NCI-H1092 (cell line): ENCODE measurements at places on chromosomes 3 and 15.

DNA sequence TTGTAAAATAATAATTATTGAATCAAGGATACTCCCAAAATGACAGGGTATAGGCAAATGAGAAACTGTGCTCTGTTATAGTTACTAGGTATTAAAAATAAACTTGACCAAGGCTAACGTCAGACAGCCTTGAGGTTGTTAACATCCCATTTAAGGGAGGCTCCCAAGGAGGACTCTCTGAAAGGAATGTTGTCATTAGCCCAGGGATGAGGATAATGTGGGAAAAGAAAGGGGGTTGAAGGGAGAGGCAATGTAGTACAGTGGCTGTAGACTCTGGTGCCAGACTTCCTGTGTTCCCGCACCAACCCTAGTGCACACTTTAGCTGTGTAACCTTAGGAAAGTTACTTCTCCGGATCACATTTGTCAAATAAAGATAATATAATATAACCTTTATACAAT lies 47.0 kb upstream of the RARB start:
- no peak for DNase-seq

DNA sequence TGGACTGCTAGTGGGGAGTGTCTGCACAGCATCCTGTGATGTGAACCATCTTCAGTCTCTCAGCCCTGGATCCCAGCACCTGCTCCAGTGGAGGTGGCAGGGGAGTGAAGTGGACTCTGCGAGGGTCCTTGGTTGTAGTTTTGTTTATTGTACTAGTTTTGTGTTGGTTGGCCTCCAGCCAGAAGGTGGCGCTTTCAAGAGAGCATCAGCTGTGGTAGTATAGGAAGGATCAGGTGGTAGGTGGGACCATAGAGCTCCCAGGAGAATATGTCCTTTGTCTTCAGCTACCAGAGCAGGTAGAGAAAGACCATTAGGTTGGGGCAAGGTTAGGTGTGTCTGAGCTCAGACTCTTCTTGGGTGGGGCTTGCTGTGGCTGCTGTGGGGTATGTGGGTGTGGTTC lies 20.9 kb downstream of the NEK11 start:
- DNase-seq = no peak

GRCh38 chr3:117518364-117518763 lies 808.8 kb downstream of the TUSC7 start:
- DNase-seq = no peak

- no peak for DNase-seq
These were observed 34.5 kb downstream of the FANCI start for GRCh38 chr15:89278307-89278706.

- no peak for DNase-seq
These were observed 4.3 kb downstream of the PCBP4 start for GRCh38 chr3:51962854-51963530.

DNA sequence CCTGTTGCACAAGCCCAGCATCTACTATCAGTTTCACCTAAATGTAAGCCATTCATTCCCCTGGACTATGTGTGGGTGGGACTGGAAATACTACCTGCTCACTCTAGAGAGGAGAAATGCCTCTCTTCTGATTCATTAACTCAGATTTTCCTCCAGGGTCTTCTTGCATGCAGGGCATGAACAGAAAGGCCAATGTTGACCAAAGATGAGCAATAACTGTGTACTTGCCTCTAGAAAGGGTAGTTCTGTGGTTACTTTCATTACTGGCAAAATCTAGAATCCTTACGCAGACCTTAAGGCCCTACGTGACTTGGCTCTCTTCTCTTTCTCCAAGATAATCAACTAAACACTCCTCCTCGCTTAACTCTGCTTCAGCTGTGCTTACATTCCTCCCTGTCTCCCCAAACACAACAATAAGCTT lies 81.4 kb upstream of the PSMD6 start:
- DNase-seq = no peak

DNA sequence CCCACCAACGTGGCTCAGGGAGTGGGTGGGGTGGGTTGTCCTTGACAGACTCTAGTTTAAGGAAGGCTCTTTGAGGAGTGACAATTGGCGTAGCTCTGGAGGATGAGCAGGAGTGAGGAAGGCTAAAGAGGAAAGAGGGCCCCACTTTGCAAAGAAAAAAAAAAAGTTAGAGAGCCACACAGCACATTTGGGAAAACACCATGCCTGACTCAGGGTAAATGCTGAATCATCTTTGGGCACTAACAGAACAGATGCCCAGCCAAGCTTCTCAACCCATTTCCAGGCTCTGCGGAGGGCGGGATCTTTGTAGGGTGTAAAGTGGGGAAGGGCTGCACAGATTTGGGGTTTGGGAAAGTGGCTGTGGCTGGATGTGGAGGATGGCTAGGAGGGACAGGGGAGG lies 179.1 kb upstream of the RGMA start:
- DNase-seq = no peak

DNA sequence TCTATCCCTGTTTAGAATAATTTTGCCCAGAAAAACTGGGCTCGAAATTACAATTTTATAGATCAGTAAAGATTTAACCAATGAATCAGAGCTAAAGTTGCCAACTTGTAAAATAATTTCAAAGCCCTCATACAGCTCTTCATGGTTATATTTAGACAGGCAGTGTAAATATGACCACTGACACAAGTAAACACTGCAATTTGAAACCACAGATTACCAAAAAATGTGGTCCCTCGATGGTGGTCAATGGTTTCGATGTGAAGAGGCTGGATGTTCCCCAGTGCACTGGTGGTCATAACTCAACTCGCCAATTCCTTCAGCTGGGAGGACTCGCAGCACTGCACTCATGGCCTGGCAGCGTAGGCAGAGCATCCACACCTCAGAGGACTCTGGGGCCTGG lies 28.6 kb downstream of the LRTM1 start:
- DNase-seq = no peak

- no peak for DNase-seq
These were observed 67.8 kb downstream of the AAGAB start for GRCh38 chr15:67186688-67187087.

DNA sequence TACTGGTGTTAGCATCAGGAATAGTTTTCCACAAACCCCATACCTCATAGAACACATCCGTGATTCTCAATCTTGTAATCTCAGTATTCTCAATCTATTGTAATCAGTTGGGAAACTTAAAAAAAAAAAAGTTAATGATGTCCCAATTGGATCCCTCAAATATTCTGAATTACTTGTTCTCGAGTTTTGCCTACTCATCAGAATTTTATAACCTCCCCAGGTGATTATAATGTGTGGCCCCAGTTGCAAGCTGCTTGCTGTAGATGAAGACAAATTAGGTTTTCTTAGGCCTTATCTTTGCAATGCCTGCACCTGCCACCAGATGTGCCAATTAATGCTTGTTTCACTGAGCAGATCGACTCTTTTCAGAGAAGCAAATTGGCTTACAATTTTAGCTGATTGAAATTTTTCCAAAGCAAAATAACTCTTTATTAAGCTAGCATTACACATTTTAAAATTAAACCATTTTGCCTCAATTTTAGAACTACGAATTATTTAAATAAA lies 19.0 kb upstream of the DIPK2A start:
- no peak for DNase-seq

DNA sequence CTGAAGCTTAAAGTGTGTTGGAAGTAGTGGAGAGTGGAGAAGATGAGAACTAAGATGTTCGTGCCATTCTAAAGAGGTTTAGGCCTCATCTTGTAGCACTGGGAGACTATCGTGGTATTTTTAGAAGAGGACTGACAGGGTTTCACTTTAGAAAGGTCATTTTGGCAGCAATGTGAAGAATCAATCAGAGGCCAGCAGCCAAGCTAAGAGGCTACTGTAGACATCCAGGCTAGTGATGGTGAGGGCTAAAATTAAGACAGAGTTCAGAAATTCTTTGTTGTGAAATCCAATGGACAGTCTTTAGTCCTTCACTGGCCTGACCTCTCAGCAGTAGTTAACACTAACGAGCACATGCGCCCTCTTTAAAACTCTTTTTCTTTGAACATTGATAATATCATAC lies 288.2 kb downstream of the TBL1XR1 start:
- no peak for DNase-seq

DNA sequence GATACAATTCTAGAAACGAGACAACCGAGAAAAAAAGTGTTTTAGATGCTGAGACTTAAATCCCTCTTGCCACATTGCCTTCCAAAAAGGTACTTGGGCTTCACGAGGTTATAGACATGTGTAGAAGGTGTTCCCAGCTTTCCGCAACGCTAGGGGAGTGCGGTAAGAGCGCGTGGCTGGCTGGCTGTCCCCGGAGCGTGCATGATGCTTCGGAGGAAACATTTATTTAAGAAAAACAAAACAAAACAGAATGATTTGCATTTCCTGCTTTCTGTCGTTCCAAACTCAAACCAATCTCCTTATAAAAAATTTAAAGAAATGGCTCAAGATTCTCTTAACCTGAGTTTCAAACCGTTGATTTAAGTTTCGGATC lies 841 bp downstream of the SLC6A20 start:
- no peak for DNase-seq

GRCh38 chr3:123457841-123458240 lies 9.0 kb upstream of the ADCY5 start:
- DNase-seq = no peak

DNA sequence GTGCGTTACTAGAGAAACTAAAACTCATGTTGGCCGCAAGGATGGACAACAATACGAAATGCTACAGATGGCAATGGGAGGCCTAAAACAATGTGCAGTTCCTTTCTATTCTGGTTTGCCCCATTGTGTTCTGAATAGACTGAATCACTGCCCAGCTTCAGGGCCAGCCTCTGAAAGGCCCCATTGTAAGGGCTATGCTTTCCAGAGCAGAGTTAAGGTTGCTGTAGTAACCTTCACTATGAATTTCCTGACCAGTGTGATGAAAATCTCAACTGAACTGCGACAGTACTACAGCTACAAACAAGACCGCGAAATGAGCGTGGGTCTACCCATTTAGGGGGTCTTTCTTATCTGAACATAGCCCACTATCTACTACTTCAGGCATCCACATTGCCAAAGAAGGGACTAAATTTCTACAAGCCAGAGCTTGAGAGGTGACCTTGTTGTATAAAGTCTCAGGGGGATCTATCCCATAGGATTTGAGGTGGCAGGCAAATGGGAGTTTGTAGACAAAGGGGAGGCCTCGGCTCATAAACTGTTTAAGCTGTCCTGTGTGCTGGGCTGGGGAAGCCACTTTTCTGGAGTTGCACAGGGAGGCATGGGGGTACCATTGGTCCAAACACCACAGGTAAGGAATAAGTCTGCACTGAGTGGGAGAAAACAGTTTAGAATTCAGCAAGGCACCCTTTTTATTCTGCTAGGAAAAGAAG lies 80.1 kb downstream of the MYO1E start:
- DNase-seq = no peak

GRCh38 chr3:5122741-5123706 lies 932 bp downstream of the ARL8B start:
- no peak for DNase-seq

DNA sequence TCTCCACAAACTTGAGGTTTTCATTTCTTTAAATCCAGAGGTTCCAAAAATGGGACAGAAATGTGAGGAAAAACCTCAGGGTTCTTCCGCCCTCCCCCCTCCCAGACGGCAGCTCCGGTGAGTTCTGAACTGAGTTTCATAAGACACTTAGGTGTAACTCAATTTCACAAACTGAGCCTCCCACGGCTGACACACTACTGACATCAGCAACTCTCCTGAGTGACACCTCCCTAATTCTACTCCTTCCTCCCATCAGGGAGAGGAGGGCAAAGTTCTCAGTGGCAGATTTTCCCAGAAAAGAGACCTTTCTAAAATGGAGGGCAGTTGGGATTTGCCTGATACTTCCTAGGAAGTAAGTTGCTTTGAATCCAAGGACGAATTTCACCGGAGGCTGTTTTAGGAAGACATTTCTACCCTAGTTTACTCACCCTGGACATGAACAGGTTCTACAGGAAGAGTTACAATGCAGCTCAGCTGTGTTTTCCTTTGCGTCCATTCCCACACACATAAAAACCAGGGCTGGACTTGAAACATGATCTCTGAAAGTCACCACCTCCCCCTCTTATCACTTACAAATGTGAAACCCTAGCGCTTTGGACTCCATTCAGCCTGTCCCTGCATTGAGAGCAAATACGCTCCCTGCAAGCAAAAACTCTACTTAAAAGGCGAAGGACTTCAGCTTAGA lies 78.1 kb upstream of the LMOD3 start:
- DNase-seq = peak; percentile 20

GRCh38 chr3:57943525-57944495 lies 64.4 kb upstream of the FLNB start:
- no peak for DNase-seq

DNA sequence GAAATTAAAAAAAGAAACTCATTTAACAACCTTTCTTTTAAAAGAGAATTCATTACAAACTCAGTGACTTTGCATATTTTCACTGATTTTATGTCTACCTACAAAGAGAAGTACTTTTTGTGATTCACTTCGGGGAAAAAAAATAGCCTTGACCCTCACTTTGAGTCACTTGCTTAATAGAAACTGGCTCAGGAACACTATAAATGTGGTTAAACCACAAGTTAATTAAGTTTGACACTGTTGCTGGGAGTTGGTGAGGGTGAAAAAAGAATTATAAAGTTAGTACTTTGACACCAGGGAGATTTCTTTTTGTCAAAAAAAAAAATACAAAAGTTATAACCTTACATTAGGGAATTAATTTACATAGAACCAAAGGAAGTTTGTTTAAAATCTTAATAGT lies 810.9 kb downstream of the NR2F2 start:
- DNase-seq = no peak

- DNase-seq = no peak
These were observed 9.2 kb upstream of the STT3B start for GRCh38 chr3:31523543-31523942.

GRCh38 chr3:56389183-56389830 lies 79.0 kb downstream of the ERC2 start:
- no peak for DNase-seq

DNA sequence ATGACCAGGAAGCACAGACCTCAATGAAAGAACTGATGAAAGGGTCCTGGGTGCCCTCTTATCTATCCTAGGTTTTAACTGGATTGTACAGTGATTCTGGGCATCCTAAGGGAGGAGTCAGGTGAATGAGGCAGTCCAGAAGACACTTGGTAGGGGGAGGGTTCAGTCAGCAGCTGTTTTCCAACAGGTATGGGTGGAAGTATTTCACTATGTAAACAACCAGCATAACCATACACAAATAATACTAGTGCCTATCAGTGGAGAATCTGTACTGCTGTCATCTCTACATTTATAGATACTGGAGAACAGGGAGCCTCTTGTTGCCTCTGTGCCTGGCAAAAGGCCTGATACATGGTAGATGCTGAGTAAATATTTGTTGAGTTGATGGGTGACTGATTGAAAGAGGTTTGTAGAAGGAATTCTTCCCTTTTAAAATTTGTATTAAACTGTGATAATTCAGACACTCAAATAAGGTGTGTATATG lies 328.5 kb downstream of the RBMS3 start:
- no peak for DNase-seq

- no peak for DNase-seq
These were observed at the start of gene CD200R1 for GRCh38 chr3:112974894-112975293. TSS of gene CD200R1 (minus strand) at chr3:112975103. CDS start at chr3:112974857, 246 bp downstream.

- peak; percentile 54 for DNase-seq
These were observed 630 bp downstream of the ATP6V1A start for GRCh38 chr3:113747283-113748046.

- no peak for DNase-seq
These were observed 94.7 kb downstream of the PDZRN3 start for GRCh38 chr3:73530022-73530396.
